GM12865 (cell line): ENCODE measurements at places on chromosomes 7 and 10.

DNA sequence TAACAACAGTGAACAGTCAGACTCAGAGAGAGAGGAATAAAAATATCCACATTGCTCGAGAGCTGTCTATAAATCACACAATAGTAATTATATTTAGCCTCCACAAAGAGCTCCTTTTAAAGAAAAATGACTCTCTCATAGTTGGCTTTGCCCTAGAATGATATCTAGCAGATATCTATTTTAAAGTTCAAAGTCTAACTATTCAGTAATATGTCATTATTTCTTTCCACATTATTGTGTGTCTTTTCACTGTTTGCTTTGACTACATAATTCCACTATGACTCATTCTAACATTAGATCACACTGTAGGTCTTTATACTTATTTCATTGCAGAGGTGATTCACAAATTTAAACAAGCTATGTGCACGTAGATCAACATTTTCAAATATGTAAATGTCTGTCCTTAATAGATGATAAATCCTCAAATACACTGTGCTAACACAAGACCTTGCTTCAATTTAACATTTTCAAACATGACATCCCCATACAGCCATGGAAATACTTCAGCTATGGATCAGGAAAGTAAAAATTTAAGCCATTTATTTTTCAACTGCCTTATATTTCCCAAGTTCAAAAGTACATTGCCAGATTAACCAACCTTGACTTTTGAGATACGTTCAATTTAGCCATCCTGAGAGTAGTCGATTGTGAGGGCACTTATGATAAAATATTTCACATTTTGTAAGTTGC lies 99.9 kb upstream of the AKR1E2 start:
- no peak for DNase-seq

- DNase-seq, result no peak
Measured at GRCh38 chr10:6713120-6713519, 133.0 kb upstream of the PRKCQ start.

GRCh38 chr10:100759331-100759730 lies 13.9 kb downstream of the PAX2 start:
- DNase-seq, result no peak

DNA sequence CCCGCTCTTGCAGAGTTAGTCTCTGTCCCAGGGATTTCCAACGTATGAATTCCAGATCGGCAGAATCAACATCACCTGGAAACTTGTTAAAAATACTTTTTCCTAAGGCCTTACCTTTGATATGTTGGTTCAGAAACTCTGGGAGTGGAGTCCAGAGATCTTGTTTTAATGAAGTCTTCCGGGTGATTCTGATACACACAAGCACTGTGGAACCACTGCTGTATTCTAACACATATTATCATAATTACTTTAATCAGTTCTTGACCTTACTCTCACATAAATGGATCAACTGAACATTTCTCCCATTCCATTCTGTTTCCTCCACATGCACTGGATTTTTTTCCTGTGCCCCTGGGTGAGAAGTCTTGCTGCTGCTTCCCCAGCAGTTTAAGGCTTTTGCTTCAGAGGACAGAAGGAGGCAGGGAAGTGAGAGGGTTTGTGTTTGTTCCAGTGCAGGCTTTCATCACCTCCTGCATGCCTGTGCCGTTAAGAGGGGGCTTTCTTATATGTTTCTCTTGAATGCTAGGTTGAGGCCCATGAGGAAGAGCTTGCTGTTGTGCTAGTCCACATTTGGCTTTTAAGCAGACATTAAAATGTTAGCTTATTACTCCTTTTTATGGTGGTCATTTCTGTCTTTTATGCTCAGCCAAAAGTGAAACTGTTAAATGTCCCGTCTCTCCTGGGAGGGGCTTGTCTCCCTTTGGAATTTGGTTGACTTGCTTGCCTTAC lies 32.4 kb downstream of the CCSER2 start:
- no peak for DNase-seq
